ENCODE measurements at places on chromosomes 13 and 19. TPM values are rescaled to one million over a fixed set of nuclear protein-coding genes. Genes with fewer than 3 reads are reported as not detected.

GRCh38 chr13:72823724-72824123 lies 41.8 kb downstream of the PIBF1 start:
- no peaks in the 10 kb centered on the region for H3K27me3 ChIP-seq
- no peak overlapping the region for H3K4me3 ChIP-seq
- peaks cover 6% of the 10 kb centered on the region for H3K4me1 ChIP-seq
- peaks cover 6% of the 10 kb centered on the region for H3K36me3 ChIP-seq

DNA sequence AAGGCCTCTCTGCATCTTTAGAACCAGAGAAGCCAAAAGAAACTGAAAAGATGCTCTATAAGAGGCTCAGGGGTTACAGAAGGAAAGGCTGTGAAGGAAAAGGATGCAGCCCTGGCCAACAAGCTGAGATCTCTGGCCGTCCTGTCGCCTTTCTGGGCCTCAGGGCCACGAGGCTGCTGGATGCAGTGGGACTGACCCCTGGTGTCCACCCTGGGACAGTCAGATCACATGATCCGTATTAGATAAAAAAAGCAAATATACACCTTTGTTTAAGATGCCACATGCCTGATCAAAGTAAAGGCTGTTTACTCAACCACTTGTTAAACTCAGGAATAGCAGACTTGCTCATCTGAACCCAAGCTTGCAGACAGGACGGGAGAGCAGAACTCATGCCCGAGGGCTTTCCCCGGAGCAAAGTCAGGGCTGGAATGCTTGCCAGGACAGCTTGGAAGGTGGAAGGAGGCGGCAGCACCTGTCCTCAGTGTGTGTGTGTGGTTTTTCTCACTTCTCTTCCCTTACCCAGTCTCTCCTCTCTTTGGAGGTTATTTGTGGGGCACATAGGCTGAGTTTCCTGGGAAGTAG lies 206.5 kb upstream of the TSHZ3 start:
- no peaks in the 10 kb centered on the region for H3K4me1 ChIP-seq
- no peak overlapping the region for H3K27ac ChIP-seq
- no peak overlapping the region for H3K4me3 ChIP-seq

DNA sequence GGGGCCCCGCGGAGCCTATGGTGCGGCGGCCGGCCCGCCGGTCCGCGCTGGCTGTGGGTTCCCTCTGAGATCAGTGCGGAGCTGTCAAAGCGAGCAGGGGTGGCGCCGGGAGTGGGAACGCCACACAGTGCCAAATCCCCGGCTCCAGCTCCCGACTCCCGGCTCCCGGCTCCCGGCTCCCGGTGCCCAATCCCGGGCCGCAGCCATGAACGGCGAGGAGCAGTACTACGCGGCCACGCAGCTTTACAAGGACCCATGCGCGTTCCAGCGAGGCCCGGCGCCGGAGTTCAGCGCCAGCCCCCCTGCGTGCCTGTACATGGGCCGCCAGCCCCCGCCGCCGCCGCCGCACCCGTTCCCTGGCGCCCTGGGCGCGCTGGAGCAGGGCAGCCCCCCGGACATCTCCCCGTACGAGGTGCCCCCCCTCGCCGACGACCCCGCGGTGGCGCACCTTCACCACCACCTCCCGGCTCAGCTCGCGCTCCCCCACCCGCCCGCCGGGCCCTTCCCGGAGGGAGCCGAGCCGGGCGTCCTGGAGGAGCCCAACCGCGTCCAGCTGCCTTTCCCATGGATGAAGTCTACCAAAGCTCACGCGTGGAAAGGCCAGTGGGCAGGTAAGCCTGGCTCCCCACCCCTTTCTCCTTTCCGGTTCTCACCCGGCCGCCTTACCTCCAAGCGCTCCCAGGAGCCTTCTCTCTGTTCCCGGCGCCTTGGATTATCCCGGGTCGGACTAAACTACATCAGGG lies at the start of gene PDX1:
Gene PDX1, plus strand, starts transcription at position 67 of the 743 bp plus-strand sequence. Its CDS starts 139 bp downstream, at position 206.
- H3K4me1 ChIP-seq, result peaks cover 9% of the 10 kb centered on the region
- no peak within 1 kb of the TSS for H3K27ac ChIP-seq
- H3K4me3 ChIP-seq, result peak within 1 kb of the TSS; percentile 34
- no peak for DNase-seq
- peaks cover 100% of the 10 kb centered on the region for H3K27me3 ChIP-seq
- H3K36me3 ChIP-seq, result no peaks in the 10 kb centered on the region

GRCh38 chr19:7685546-7686445 lies 5.2 kb downstream of the TRAPPC5 start:
- no peak overlapping the region for H3K27ac ChIP-seq
- no peaks in the 10 kb centered on the region for H3K4me1 ChIP-seq
- H3K36me3 ChIP-seq, result peaks cover 6% of the 10 kb centered on the region
- no peak overlapping the region for H3K4me3 ChIP-seq
- H3K27me3 ChIP-seq, result no peaks in the 10 kb centered on the region

- DNase-seq, result no peak
- no peak overlapping the region for H3K4me3 ChIP-seq
- no peaks in the 10 kb centered on the region for H3K36me3 ChIP-seq
- H3K27ac ChIP-seq, result no peak overlapping the region
Measured at GRCh38 chr13:102405499-102406100, 3.8 kb upstream of the FGF14 start.

GRCh38 chr19:8158411-8159074 lies 9.2 kb upstream of the FBN3 start:
- H3K4me1 ChIP-seq, result no peaks in the 10 kb centered on the region
- no peaks in the 10 kb centered on the region for H3K27me3 ChIP-seq
- H3K36me3 ChIP-seq, result no peaks in the 10 kb centered on the region
- peak; percentile 89 for DNase-seq

DNA sequence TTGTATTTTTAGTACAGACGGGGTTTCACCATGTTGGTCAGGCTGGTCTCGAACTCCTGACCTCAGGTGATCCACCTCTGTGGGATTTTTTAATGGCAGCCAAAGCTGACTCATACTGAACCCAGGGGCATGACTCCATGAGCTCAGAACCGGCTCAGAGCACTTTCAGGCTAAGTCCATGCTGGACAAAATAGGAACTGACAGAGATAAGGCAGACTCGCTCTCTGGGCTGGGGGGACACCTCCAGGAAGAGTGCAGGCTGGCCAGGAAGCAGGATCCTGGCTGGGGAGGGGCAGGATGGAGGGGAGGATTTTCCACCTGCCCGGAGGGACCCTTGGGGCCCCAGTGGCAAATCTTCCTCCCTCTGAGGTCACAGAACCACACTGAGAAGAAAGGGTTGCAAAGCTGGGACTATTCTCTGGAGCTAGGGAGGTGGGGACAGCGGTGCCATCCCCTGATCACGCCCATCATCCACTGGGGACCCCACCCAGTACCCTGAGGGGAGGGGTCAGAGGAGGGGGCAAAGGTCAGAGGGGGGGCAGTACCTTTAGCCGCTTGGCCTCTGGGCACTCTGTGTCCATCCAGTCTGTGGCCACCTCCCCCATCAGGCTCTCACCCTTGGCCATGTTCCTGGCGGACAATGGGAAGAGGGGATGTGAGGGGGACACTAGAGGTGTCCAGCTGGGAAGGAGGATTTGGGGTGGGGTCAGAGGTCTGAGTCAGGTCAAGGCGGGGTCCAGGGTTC lies 31.1 kb downstream of the NOTCH3 start:
- H3K4me1 ChIP-seq, result no peaks in the 10 kb centered on the region
- no peak for DNase-seq
- peaks cover 26% of the 10 kb centered on the region for H3K36me3 ChIP-seq
- H3K27ac ChIP-seq, result no peak overlapping the region
- H3K4me3 ChIP-seq, result no peak overlapping the region

- no peak for DNase-seq
- H3K27ac ChIP-seq, result no peak overlapping the region
- no peaks in the 10 kb centered on the region for H3K4me1 ChIP-seq
- H3K36me3 ChIP-seq, result no peaks in the 10 kb centered on the region
- H3K4me3 ChIP-seq, result no peak overlapping the region
- H3K27me3 ChIP-seq, result no peaks in the 10 kb centered on the region
Measured at GRCh38 chr13:23322353-23323336, 110.9 kb downstream of the SACS start.

- no peaks in the 10 kb centered on the region for H3K27me3 ChIP-seq
- H3K4me3 ChIP-seq, result no peak overlapping the region
- H3K27ac ChIP-seq, result no peak overlapping the region
- H3K4me1 ChIP-seq, result no peaks in the 10 kb centered on the region
- H3K36me3 ChIP-seq, result no peaks in the 10 kb centered on the region
Measured at GRCh38 chr13:26873386-26873698, 112.8 kb upstream of the GPR12 start.

- no peaks in the 10 kb centered on the region for H3K4me1 ChIP-seq
- no peaks in the 10 kb centered on the region for H3K27me3 ChIP-seq
- no peak for DNase-seq
- H3K27ac ChIP-seq, result no peak overlapping the region
- no peak overlapping the region for H3K4me3 ChIP-seq
- no peaks in the 10 kb centered on the region for H3K36me3 ChIP-seq
Measured at GRCh38 chr13:63605962-63606361, 2190.3 kb upstream of the PCDH20 start.

GRCh38 chr19:7191946-7192691 lies 102.1 kb downstream of the INSR start:
- H3K27me3 ChIP-seq, result no peaks in the 10 kb centered on the region
- DNase-seq, result no peak

DNA sequence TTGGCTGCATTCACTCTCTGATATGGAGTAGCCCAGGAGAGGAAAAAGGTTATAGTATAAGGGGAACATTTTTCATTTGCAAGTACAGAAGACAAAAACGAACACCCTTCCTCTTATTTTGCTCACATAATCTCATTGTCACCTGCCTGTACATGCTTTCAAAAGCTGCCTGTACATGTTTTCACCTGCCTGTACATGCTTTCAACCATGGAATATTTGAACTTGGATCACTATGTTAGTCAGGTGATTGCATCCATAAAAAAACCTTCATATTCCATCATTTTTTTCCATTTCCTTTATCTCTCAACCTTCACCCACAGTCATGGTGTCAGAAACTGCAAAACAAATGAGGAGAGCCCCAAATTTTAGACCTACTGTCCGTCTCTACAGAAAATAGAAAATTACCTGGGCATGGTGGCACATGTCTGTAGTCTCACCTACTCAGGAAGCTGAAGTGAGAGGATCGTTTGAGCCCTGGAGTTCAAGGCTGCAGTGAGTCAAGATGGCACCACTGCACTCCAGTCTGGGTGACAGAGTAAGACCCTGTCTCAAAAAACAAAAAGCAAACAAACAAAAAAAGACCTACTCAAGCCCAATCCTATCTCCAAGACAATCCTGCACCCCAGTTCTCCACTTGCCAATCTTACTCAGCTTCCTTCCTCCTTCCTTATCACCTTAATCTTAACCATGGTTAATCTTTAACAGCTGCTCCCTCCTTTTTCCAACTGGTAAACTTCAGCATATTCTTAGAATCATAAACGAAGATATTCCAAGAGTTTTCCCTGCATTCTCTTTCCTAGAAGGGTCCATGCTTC lies 11.6 kb downstream of the IGFL2 start:
- no peak overlapping the region for H3K4me3 ChIP-seq
- H3K27ac ChIP-seq, result no peak overlapping the region
- no peak for DNase-seq
- no peaks in the 10 kb centered on the region for H3K4me1 ChIP-seq
- H3K27me3 ChIP-seq, result no peaks in the 10 kb centered on the region
- H3K36me3 ChIP-seq, result no peaks in the 10 kb centered on the region

GRCh38 chr13:27927444-27928352 lies 7.9 kb downstream of the PDX1 start:
- DNase-seq, result no peak
- no peaks in the 10 kb centered on the region for H3K4me1 ChIP-seq
- no peaks in the 10 kb centered on the region for H3K36me3 ChIP-seq
- H3K27ac ChIP-seq, result no peak overlapping the region
- no peak overlapping the region for H3K4me3 ChIP-seq

DNA sequence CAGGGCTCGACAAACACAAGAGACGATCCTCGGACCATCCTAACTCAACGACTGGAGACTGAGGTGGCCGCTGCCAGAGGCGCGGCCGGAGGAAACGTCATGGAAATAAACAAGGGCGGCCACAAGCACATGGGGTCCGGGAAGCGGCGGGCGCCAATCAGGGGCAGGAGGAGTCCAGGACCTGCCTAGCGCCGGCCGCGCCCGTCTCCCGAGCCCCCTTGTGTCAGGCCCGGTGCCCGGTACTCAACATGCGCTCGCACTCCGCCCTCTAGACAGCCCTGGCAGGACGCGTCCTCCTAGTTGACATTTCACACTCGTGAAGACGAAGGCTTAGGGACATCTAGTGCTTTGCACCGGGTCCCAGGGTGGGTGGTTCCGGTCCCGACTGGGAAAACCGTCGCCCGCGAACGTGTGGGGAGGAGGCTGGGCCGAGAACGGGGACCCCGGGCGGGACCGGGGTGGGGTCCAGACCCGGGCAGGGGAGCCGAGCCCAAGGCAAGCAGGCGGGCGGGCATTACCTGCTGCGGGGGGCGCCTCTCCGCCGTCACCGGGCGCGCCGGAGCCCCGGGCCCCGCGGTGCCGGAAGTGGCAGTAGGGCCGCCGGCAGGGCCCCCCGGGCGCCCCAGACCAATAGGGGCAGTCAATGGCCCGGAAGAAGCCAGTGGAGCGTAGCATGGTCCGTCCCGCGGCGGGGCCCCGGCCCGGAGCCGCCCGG lies 442 bp downstream of the REXO1 start:
- peaks cover 12% of the 10 kb centered on the region for H3K4me1 ChIP-seq
- peak; percentile 73 for DNase-seq
- no peaks in the 10 kb centered on the region for H3K27me3 ChIP-seq
- H3K36me3 ChIP-seq, result no peaks in the 10 kb centered on the region

GRCh38 chr19:40829205-40829604 lies 21.0 kb downstream of the CYP2A6 start:
- no peaks in the 10 kb centered on the region for H3K36me3 ChIP-seq
- H3K27me3 ChIP-seq, result no peaks in the 10 kb centered on the region
- no peak overlapping the region for H3K27ac ChIP-seq
- no peak for DNase-seq
- H3K4me3 ChIP-seq, result no peak overlapping the region
- H3K4me1 ChIP-seq, result no peaks in the 10 kb centered on the region

GRCh38 chr19:46907880-46908279 lies 47.1 kb downstream of the ARHGAP35 start:
- H3K36me3 ChIP-seq, result no peaks in the 10 kb centered on the region
- peaks cover 26% of the 10 kb centered on the region for H3K4me1 ChIP-seq
- no peak for DNase-seq
- H3K4me3 ChIP-seq, result no peak overlapping the region
- peak overlapping the region; percentile 6 for H3K27ac ChIP-seq

- H3K36me3 ChIP-seq, result no peaks in the 10 kb centered on the region
- H3K4me1 ChIP-seq, result peaks cover 16% of the 10 kb centered on the region
- H3K27me3 ChIP-seq, result no peaks in the 10 kb centered on the region
- no peak for DNase-seq
Measured at GRCh38 chr13:41056826-41057711, 4.2 kb upstream of the WBP4 start.

Gene MEDAG
- not detected for polyA plus RNA-seq

Gene PSG6
- polyA plus RNA-seq, result not detected

Gene KPTN
- 15.5 TPM for polyA plus RNA-seq

Gene PROZ
- 0.42 TPM for polyA plus RNA-seq

Gene HSPB6
- 0.76 TPM for polyA plus RNA-seq

Gene KLF2
- 10.9 TPM for polyA plus RNA-seq

Gene CABP5
- polyA plus RNA-seq, result not detected

Gene FKRP
- polyA plus RNA-seq, result 20.4 TPM

Gene KCNK6
- polyA plus RNA-seq, result 2.4 TPM

Gene TJP3
- polyA plus RNA-seq, result 5.0 TPM
